ENCODE measurements at places on chromosomes 12 and 14. TPM values are rescaled to one million over a fixed set of nuclear protein-coding genes. Genes with fewer than 3 reads are reported as not detected.

FGF6 gene
- total RNA-seq = not detected

CCDC85C gene
- 66.2 TPM for total RNA-seq

- DNase-seq = no peak
These were observed 13.2 kb downstream of the CLBA1 start for GRCh38 chr14:104998801-104999200.

DNA sequence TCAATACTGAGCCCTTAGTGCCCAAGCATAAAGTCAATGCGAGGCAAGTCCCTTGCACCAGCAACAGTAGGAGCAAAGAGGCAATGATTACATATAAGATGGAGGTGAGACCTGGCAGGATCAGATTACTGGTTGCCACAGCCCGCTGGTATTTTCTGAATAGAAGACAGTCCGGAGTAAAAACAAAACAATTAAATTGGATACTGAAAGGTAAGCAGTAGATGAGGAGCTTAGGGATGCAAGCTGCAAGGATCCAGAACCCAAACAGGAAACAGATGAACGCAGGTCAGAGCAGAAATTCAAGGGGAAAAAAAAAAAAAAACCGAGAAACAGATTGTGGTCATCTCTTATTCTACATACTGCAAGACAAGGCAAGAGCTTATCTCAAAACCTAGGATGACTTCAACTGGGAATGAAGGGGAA is 119.6 kb downstream of the MED13L start:
- no peak for DNase-seq

DNA sequence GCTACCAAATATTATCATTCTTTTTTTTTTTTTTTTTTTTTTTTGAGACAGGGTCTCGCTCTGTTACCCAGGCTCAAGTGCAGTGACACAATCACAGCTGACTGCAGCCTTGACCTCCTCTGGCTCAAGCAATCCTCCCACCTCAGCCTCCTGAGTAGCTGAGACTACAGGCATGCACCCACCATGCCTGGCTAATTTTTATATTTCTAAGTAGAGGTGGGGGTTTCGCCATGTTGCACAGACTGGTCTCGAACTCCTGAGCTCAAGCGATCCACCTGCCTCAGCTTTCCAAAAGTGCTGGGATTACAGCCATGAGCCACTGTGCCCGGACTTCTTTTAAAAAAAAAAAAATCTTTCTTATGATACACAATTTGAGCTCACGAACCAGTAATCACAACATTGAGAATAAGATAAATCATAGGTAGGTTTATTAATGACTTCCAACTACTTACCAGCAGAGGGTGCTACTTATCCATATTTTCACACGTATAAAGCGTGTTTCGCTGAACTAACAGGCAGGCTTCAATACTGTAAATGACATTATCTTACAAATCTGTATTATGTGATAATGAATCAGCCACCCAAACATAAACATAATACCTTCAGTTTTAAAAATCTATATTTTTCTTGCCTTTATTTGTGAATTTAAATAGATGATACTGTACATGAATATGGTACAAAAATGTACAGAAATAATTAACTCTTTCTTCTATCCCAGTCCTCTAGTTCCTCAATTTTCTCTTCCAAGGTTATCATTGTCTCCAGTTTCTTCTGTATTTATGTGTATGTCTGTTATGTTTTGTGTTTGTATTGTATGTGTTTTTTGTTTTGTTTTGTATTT is 42.5 kb upstream of the BCAT1 start:
- DNase-seq = no peak

DNA sequence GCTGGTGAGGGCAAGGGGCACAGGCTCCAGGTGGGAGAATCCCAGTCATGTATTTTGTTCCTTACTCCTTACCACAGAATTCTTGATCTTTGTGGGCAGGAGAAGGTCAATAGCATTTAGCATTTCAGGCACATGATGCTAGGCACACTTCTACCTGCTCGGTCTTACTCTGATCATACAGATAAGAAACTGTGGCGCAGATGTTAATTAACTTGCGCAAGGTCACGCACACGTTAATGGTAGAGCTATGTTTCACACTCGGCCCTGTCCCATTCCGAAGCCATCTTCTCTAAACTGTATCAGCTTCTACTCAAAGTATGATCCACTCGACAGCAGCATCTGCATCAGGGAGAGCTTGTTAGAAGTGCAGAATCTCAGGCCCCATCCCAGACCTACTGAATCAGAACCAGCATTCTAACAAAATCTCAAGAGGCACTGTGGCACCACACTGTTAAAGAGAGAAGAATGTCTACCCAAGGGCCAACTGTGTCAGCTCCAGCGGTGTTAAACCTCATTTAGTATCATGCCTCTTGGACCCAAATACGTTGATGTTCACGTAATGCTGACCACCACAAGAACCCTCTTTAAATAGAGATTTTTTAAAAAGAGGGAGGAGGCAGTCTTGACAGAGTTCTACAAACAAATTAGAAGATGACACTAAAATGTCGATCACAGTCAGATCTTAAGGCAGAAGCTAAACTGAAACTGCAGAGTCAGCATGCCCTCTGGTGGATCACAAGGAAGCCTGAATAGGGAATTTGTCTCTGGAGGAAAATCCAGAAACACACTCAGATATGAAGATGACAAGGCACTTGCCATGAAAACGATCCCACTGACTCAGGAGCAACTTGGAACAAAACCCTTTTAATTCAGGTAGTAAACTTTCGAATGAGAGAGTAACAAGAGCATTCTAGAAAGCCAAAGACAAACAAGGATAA is 7.3 kb downstream of the STXBP6 start:
- DNase-seq = no peak

GRCh38 chr12:129863938-129864337 is 39.9 kb downstream of the TMEM132D start:
- DNase-seq = no peak

- DNase-seq = no peak
These were observed 20.4 kb downstream of the ACVR1B start for GRCh38 chr12:51971679-51972421.

Data from mucosa of descending colon (tissue), 3 donors.